Muscle of arm (tissue), 14 donors: ENCODE measurements at places on chromosomes 13 and 19. TPM values are rescaled to one million over a fixed set of nuclear protein-coding genes. Genes with fewer than 3 reads are reported as not detected.

- DNase-seq, result no peak
Measured at GRCh38 chr19:954672-955494, 29.0 kb downstream of the ARID3A start.

DNA sequence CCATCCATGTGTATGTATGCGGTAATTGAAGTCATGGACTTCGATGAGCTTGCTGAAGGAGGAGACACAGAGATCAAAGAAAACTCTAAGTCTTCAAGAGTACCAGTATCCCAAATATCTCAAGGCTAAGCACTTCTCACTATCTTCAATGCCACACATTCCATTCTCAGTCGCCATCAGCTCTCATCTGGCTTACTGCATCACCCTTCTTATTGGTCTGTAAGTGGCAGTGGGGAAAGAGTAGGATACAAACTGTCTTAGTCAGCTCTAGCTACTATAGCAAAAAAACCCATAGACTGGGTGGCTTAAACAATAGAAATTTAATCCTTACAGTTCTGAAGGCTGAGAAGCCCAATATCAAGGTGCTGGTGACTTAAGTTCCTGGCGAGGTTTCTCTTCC is 218.7 kb downstream of the POSTN start:
- no peak for DNase-seq

- DNase-seq, result no peak
Measured at GRCh38 chr19:23273022-23273589, 22.9 kb upstream of the ZNF724 start.

DNA sequence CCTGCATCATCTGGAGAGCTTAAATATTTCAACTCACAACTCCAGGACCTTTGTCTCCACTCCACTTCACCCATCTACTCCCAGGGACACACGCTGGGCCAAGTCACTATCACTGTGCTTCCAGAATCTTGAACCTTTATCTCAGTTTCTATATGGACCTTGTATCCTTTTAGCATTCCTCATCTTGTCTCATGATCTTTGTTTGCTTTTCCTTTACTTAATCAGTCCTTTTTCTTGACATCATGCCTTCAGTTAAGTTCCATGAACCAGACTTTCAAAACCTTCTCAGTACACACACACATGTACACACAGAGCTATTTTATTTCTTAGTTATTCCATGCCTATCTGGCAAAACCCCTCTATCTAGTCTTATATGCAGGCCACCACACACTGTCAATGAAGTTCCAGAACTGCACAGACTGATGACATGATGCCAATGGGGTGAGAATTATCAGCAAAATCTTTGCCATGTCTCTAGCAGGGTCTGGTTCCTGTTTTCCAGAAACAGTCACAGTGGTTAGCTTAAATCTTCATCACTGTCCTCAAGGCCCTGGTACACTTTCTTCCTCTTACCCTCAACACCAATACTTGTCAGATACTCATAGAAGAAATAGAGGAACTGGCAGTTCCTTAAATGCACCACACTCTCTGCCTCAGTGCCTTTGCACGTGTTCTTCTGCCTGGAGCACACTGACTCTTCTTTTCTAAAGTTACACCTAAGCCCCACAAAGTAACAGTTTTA is 77.6 kb upstream of the STARD13 start:
- DNase-seq, result no peak

DNA sequence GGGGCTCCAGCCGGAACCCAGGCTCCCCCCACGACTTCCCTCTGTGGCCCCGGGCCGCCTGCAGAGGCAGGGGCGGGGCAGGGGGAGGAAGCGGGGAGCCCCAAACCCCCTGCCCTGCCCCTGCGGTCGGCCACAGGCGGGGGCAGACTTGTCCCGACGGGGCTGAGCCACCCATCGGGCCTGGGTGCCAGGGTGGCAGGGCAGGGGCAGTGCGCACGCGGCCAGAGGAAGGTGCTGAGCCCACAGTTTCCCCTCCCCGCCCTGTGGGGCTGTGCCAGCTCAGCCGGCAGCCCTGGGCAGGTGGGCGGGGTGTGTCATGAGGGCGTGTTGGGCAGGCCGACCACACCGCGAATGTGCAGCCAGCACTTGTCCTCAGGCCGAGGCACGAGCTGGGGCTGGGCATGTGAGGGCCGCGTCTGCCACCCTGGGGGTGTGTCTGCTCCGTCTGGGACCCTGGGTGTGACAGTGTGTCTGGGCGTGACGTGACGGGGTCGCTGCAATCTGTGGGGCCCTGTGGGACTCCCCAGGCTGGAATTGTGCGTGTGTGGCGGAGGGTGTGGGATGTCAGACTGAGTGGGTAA is 17.7 kb downstream of the CCDC97 start:
- no peak for DNase-seq

DNA sequence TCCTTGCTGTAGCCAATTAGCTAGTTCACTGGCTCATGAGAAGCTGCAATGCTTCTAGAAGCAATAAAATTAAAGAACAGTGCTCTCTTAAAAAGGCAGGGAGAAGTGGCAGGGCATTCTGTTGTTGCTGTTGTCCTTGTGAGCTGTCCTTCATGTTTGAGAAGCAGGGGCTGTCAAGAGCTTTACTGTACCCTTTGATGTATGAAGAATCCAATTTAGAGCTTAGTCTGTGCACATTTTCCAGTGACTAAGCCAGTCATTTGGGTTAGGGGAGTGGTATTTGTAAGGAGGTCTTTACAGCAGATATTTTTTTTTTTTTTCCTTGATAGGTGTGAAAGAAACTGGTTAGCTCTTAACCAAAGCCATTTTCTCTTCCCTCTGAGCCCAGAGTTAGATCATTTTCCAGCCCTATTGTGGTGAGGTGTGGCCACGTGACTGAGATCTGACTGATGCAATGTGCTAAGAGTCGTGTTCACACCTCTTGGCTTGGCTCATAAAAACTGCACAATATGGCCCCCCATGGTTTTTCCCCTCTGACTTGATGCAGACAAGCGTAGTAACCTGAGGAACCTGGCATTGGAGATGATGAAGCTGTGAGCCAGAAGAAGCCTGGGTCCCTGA is 309.6 kb upstream of the TMTC4 start:
- no peak for DNase-seq

- no peak for DNase-seq
Measured at GRCh38 chr13:106377931-106378662, 157.4 kb downstream of the EFNB2 start.

DNA sequence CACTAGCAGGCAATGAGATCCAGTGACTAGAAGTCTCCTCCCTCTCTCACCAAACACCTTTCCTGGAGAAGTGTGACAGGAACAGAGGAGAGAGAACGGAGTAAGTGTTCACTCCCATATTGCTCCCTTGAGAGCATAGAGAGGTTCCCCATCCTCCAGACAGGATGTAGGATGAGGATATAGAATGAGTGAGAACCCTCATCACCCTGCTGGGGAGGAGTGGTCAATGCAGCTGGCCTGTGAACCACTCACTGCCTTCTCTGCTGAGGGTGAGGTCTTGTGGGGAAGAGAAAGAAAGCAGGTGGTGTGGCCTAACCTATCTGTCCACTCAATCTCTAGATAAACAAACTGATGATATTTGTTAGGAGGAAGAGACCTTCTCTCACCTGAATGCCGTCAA is 386.6 kb downstream of the PCDH20 start:
- no peak for DNase-seq

DNA sequence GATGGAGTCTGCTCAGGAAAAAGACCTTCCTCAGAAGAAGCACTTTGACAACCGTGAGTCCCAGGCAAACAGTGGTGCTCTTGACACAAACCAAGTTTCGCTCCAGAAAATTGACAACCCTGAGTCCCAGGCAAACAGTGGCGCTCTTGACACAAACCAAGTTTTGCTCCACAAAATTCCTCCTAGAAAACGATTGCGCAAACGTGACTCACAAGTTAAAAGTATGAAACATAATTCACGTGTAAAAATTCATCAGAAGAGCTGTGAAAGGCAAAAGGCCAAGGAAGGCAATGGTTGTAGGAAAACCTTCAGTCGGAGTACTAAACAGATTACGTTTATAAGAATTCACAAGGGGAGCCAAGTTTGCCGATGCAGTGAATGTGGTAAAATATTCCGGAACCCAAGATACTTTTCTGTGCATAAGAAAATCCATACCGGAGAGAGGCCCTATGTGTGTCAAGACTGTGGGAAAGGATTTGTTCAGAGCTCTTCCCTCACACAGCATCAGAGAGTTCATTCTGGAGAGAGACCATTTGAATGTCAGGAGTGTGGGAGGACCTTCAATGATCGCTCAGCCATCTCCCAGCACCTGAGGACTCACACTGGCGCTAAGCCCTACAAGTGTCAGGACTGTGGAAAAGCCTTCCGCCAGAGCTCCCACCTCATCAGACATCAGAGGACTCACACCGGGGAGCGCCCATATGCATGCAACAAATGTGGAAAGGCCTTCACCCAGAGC is 16.2 kb upstream of the ZNF544 start:
- DNase-seq, result no peak

GRCh38 chr13:72656357-72656756 is 71.1 kb downstream of the MZT1 start:
- DNase-seq, result no peak

DNA sequence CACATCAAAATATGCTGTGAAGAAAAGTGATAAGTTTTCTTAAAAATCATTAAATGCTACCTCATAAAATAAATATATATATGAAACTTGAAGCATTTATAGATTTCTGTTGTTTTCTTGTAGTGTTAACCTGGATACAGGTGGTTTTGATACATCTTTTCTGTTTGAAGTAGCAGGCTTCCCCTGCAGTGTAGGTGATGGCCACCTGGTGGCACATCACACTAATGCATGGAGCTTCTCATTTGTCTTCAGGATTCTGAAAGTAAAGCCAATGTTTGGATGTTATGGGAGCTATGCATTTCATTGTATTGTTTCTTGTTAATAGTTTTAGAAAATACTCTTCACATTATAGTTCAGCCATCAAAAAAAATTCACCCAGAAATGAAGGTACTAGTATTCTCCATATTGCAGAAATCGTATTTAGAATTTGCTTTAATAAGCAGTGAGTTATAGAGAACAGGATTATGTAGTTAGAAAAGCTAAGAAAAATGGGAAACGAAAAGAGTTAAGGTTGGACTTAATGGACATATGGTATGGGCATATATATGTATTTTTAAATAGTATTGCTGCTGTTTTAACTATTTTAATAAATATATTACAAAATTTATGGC is 18.7 kb downstream of the GPR180 start:
- DNase-seq, result no peak

DNA sequence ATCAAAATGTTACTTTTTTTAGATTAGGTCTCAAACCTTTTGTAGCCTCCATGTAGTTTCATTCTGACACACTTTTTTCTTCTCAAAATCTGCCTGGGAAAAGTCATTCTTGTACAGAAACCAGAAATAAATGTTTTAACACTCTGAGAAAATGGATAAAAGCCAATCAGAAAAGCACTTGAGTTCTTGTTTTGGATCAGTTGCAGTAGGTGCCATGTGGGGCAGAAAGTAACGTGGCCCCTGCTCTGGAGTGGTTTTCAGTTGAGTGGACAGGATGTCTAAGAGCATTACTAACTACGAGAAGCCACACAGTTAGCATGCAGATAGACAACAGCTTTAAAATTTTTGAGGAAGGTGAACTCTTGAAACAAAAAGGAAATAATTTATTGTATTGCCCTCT is 19.1 kb downstream of the GPR183 start:
- DNase-seq, result no peak

- no peak for DNase-seq
Measured at GRCh38 chr13:67619995-67620380, 389.9 kb upstream of the PCDH9 start.

DNA sequence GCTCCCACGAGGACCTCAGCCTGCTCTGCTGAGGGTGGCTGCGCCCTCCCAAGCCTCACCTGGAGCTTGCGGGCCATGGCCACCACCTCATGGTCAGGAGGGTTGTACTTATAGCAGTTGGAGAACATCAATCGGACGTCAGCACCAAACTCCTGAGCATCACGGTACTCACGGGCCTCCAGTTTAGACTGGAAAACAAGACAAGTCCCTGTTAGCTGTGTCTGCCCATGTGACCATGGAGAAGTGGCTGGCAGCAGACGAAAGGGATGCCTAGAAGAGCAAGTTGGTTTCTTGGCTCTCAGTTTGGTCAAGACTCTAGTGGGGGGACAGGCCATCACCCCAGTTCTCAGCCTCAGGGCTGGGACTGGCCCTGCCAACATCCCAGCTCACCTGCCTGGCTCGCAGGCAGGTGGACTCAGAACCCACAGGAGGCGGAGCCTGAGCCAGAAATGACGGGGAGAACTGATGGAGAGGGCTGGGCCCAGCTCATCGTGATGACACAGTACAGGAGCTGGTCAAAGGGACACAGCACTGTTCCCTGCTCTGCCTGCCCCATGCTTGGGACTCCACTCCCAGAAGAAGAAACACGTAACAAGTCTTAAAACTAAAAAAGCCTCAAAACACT is 31.2 kb upstream of the EPHX3 start:
- no peak for DNase-seq

DNA sequence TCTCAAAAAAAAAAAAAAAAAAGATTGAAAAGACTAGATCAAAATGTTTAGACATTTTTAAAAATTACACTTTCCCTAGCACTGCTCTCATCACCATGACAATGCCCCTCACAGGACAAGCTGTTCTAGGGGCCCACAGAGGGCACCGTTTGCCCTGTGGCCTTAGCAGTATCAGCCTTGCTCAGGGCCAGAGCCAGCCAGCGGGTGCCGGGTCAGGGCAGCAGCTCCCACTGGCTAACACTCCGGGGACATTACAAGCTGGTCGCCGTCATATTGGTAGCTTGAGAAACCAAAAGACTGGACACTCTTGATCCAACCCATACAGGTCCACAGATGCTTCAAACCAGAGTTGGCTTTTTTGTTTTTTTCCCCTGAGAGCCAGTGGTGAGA is 18.0 kb downstream of the CAPN12 start:
- DNase-seq, result no peak

RPS16 gene
- polyA plus RNA-seq, result 1,978 TPM

SMIM17 gene
- 2.3 TPM for polyA plus RNA-seq

LRRC4B gene
- polyA plus RNA-seq, result 6.0 TPM

THSD8 gene
- polyA plus RNA-seq, result 4.4 TPM

LYL1 gene
- 2.5 TPM for polyA plus RNA-seq

SLC15A1 gene
- not detected for polyA plus RNA-seq

SLC10A2 gene
- polyA plus RNA-seq, result not detected

FGF21 gene
- polyA plus RNA-seq, result not detected

PCDH8 gene
- 0.43 TPM for polyA plus RNA-seq
